DMS153 (cell line): ENCODE measurements at places on chromosomes 3 and 15.

GRCh38 chr3:29693863-29694262 is 413.0 kb downstream of the RBMS3 start:
- DNase-seq: no peak

- no peak for DNase-seq
Observed at GRCh38 chr15:87213626-87214025, 1042.9 kb downstream of the NTRK3 start.

DNA sequence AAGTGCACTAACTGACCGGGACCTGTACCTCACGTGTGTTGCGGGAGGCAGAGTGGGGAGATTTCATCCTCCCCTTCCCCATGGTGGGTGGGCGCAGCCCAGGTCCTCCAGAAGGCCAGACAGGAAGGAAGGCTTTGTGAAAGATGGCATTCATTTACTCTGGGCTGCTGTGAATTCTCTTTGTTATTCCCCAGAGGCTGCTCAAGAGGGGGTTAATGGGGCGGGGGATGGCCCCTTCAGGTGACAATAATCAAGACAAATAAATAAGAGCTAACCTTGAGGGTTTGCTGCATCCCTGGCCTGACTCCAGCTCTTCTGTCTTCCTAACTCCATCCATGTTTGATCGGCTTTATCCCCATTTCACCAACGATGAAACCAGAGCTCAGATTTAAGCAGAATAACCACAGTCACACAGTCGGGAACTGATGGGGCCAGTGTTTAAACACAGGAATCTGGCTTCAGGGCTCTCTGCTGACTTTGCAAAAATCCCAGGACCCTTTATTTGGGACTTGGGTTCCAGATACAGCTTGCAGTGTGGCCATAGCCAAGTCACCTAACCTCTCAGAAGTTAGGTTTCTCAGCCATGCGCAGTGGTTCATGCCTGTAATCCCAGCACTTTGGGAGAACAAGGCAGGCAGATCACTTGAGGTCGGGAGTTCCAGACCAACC is 16.5 kb downstream of the PIF1 start:
- no peak for DNase-seq

DNA sequence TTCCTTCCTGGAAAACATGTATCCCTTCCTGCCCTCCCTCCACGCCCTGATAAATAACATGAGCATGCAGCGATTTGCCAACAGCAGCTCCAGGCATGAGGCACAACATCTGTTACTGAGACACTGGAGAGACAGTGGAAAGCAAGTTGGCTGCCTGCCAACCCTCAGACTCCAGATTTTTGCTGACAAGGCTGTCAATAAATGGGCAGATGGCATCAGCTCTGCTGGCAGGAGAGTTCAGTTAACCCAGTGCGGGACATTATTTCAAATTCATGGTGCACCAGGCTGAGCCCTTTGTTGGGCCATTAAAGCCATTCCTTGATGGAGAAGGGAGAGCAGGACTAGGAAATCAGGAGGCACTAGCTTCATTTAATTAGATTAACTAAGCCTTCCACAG is 293.3 kb downstream of the MEX3B start:
- peak; percentile 84 for DNase-seq

DNA sequence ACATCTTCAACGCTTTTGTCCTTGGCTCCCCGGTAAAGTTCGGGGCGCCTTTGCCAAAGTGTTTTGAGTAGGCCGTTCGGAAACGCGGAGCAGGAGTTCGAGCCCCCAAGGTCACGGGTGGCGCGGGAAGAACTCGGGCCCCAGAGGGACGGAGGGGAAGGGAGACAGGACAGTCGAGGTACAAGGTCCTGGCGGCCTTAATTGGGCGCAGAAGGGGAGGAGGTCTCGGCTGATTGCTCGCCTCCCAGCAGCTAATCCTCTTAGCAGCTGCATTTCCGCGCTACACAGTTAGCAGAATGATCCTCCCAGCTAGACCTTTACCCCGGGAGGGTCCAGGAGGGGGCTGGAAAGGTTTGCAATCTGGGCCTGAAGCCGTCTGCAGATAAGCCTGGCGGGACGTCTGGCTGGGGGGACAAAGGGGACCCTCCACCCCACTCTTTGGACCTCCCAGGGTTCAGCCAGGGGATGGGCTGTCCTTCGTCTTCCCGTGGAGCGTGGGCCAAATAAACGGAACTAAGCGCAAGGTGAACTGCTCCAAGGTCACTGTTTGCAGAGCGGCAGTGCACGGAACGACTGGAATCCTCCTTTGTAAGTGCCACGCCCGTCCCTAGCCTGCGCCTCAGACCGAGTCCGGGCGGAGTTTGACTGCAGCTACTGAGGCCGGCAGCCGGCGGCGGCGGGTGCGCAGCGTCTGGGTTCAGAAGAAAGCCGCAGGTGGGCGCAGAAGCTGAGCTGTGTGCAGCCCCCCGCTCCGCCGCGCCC is 7.2 kb downstream of the EOMES start:
- no peak for DNase-seq

- no peak for DNase-seq
Observed at GRCh38 chr3:188320757-188321156, 166.8 kb downstream of the LPP start.

DNA sequence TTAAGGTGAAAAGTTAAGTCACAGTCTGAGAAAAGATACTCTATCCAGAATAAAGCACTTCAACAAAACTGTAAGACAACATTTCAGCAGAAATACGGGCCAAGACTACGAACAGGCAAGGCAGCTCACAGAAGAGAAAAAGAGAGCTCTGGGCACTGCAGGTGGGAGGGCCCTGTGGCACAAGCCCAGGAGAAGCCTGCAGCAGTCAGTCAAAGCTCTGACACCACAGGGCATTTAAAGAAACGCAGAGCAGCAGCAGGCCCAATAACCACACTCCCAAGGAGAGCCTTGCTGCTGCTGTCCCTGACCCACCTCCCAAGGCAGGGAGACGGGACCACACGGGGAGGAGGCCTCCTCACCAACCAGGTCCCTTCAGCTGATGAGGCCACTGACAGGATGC is 19.2 kb downstream of the CHSY1 start:
- no peak for DNase-seq

DNA sequence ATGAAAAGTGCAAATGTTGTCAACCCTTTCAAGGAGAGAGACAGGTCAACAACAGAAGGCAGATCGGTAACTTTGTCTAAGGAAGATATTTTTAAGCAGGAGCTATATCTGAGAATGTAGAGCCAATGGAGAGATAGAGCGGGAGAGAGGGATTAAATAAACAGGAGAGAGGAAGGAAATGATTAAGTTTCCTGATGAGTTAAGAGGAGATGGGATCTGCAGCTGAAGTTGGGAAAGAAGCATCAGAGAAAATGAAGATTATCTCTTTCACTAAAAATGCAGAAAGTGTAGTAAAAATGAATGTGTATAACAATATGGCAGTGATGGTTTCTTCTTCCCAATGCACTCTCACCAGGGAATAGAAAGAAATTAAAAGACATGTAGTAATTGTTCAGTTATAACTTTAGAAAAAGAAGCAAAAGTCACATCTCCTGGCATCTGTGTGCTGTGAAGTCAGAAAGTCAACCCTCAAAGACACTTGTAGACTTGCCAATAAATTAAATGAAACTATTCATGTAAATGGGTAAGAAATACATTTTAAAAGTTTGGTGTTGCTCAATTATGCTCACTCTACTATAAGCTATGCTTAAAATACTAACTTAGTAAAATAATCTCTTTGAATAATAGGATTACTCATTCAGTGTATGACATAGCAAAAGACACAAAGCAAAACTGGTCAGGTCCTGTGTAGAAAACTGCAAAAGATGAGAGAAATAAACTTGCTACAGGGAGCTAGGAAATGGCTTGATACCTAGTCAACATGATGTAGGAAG is 264.6 kb downstream of the ZIC4 start:
- no peak for DNase-seq

DNA sequence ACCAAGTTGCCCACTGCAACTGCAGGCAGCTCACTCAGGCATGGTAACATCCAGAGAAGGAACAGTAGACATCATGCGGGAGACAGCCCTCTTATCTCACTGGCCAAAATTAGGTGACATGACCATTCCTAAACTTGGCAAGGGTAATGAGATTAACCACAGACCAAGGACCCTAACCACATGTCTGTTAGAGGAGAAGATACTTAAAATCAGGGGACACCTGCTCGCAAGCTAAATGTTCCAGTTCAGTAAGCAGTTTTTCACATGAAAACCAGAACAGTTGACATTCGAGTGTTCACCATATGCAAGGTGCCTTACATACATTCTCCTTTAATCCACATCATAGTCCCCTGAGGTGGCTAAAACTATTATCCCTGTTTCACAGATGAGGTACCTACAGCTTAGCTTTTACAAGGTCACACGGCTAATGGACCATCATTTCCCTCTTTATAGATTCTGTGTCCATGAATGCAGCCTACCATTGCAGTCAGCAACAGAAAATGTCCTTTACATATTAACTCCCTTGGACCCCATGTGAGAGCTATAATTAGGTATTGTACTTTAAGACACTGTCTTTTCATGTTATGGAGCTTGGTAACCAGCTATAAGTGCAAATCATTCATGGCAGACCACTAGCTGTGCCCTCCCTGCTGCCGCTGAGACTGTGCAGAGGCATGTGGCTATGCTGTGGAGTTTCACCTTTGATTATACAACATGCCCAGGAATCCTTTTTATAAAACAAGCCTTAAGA is 154.1 kb downstream of the LIPC start:
- DNase-seq: no peak

DNA sequence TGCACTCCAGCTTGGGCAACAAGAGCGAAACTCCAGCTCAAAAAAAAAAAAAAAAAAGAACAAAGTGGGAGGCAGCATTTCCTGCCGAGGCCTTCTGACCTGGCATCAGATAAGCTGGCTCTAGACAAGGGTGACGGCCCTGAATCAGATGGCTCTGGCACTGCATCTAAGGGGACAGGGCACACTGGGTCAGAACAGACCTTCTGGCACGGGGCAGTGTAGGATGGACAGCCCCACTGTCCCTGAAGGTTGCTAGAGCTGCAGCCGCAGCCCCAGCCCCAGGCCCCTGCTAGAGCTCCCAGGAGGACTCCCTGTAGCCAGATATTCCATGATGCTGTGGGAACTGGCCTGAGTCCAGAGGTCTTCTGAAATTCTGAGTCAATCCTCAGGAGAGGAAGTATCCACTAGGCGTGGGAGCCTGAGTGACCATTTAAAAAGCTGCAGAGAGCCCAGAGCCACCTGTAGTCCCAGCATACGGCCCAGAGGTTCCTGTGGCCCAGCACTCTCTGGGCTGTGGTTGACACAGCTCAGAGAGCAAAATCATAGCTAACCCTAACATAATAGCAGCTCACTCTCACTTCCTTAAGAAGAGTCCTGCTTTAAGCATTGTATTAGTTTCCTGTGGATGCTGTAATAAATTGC is 69.2 kb upstream of the MFGE8 start:
- no peak for DNase-seq

GRCh38 chr3:175059788-175060187 is 200.7 kb downstream of the NAALADL2 start:
- no peak for DNase-seq

GRCh38 chr15:29740692-29741311 is 81.5 kb downstream of the TJP1 start:
- no peak for DNase-seq

DNA sequence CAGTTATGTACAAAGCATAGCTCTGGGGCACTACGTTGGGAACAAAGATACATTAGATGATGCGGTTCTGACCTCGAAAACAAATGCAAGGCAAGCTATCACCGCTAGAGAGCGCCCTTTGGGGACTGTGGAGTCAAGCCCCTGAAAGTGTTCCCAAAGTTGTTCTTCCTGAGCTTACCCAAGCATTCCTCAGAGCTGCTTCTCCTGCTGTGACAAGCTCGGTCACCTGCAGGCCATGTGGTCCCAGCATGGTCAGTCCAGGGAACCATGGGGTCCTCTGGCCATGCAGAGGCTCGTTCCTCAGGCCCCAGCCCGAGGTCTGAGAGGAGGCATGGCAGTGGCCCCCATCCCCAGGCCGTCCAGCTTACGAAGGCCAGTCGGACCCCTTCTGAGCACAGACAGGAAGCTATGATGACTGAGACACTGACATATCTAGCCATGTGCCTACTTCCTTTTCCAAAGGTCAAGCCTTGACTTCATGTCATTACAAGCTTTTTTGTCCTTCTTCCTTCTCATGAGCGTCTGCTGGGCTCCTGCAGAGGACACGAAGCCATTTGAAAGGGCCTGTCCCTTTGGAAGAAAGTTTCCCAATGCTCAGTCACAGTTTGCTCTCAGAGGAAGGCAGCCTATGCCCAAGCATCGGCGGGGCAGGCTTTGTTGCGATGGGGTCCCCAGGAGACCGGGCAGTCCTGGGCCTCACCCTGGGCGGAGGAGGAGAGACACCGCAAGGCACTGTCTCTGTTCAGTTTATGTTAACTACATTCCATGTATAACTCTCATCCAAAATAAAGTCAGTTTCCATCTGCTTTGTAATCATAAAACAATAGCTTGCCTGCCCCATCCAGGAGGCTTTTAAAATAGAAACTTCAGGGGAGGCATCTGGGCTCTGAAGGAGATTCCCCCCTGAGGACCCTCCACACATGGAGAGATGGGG is 79.3 kb downstream of the ATP10A start:
- no peak for DNase-seq

- no peak for DNase-seq
Observed at GRCh38 chr3:147161833-147162232, 244.5 kb downstream of the ZIC4 start.

DNA sequence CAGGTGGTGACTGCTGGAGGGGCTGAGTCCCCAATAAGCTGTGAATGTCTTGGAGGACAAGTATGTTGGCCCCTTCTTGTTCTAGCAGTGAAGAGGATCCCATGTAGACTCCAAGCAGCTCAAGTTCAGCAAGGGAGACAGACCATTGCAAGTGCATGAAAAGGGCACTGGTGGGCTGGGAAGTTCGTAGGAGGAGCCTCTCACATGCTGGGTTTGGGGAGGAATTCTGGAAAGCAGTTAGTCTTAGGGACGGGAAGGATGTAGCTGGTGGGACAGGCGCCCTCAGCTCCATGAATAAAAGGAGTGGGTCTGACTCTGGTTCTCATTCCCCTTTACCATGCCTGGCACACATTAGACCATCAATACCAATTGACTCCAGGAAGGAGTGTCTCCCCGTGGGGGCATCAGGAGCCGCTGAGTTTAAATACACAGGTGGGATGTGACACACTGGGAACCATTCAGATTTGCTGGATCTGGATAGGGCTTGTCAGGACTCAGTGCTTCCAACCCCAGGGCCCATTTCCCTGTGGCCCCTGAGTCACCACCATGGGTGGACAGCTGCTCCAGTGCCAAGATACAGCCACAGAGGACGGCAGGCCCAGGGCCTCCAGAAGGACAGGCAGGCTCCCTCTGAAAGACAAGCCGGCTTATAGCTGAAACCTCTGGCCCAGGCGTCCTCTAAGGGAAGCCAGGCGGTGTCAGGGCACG is 552 bp upstream of the XYLB start:
- no peak for DNase-seq

GRCh38 chr3:44886561-44886960 is 12.2 kb downstream of the TGM4 start:
- DNase-seq: no peak

- no peak for DNase-seq
Observed at GRCh38 chr15:78306176-78306774, 6.9 kb upstream of the SKIC8 start.

DNA sequence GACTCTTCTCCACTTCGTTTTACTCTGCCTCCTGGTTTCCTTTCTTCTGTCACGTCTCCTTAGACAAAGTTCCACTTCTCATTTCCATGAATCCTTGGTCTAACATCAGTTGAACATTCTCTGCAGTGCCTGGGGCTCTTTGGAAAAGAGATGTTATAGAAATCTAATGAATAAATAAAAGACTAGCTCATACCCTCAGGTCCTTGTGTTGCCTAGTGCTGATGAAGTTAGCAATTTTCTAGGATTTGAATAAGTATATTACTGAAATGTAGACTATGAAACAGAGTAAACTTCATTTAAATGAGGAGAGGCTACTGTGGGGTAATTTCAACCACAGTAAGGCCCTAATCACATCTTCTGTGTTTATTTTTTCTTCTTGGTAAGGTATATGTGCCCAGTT is 146.9 kb upstream of the CADPS start:
- DNase-seq: no peak
